SK-N-DZ (cell line): ENCODE measurements at places on chromosomes 12 and 14.

GRCh38 chr14:50762001-50762930 is 68.7 kb downstream of the NIN start:
- no peak for DNase-seq

- no peak for DNase-seq
Observed at GRCh38 chr12:116067892-116068291, 209.6 kb downstream of the MED13L start.

DNA sequence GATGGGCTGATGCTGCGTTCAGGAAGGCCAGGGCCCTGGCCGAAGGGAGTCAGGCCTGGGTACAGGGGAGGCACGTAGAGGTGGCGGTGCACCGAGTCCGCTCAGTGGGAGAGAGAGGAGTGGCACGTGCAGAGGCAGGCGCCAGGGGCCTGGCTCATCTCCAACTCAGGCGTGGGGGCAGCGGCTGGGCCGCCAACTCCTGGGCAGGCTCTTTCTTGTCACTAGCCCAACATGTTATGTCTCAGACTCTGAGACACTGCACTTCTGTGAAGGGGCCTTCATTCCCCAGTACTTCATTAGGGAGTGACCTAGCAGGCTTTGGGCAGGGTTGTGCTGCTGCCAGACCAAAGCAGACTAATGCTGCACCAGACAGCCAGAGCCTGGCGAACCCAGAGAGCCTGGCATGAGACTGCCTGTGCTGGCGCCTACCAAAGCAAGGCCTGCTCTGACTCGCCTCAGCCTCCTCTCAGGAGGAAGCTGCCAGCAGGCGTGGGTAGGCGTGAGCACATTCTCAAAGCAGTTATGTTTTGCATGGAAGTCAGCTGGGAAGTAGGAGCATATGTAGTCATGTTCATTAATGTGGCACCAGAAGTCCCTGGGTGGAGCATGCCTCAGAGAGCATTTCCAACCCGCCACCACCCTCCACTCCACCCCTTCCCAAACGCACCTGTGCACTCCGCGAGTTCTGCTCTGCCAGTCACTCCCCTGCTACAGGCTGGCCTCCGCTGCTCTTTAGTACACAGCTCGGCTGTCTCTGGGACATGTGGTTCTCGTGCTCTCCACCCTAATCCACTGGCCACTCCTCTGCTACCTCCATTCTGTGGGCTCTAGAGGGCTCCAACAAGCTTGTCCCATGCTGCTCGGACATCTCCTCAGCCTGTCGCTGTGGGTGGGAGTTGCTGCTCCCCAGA is 9.7 kb downstream of the CKB start:
- no peak for DNase-seq

- DNase-seq: no peak
Observed at GRCh38 chr12:50572287-50572686, 67.5 kb downstream of the DIP2B start.

DNA sequence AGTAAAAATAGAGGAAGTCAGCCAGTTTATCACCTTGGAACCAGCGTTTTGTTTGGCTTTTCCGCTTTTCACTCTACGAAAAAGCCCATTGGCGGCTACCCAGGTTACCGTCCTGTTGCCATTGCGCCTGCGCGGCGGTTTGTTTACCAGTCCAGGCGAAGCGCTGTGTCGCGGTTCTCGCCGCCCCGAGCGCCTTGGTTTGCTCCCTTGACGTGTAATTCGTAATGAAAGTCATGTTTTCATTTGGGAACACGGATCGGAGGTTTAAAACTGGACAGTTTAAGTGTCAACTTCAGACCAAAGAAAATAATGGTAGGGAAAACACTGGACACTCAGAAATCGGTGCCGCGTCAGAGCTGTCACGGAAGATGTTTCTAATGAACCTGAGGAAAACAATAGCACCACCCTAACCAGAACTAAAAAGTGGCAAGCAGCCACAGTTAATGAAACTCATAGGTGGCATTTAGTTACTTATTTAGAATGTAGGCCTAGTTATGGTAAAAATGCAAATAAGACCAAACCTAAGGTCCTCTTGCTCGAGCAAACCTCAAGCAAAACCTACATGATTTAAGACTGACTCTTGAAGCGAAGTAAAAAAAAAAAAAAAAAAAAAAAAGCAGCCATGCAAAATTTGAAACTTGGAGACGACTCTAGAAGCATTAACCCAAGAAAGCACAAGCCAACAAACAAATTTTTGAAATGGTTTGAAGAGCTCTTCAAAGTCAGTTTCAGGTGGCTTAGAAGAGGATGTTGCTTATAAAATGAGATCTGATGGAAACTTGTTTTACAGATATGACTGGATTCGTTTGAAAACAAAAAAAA is 790 bp upstream of the GPR19 start:
- peak; percentile 88 for DNase-seq

DNA sequence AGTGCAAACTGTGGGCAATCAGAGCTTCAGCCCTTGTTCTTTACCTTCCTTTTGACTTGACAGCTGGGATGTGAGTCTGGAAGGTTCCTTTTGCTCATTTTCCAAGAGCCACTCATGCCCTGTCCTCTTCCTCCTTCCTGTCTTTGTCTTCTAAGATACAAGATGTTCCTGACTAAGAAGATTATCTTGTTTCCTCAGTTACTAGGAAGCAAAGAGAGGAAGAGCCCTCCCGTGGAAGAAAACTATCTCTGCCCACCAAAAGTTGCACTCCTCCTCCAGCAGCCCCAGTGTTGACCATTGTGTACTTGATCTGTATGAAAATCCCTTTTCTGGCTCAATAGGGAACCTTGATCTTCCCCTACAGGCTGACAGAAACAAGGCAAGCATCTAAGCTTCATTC is 138.0 kb downstream of the C12orf75 start:
- DNase-seq: no peak

- DNase-seq: no peak
Observed at GRCh38 chr12:19179986-19180385, 50.5 kb downstream of the PLEKHA5 start.

DNA sequence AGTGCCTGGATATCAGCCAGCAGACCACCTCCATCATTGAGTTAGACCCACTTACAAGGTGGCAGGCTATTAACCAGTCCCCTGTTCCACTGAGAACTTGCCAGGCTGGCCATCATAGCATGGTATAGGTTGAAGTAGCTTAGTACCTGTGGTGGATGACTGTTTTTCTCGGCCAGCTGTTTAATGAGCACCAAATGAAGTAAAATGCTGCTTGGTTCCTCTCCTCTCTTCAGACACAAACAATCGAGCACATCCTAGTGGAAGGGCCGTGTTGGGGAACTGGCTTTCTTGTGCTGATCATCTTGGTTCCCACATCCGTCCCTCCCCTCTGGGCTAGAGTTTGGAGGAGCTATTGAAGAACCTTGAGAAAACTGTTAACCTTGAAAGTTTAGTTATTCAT is 486.2 kb downstream of the RAD51B start:
- no peak for DNase-seq

DNA sequence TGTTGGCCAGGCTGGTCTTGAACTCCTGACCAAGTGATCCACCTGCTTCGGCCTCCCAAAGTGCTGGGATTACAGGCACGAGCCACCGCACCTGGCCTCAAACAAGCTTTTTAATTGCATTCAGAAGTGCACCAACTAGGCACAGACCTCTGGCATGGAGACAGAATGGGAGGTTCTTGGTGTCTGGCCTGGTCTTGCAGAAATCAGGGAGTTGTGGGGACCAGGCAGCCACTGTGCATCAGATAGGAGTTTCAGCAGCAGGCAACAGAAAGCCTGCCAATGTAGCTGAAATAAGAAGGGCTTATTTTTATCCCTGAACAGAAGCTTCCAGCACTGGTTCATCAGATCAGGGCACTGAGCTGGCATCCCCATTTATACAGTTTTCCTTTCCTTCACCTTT is 22.2 kb upstream of the TCL1B start:
- DNase-seq: no peak

GRCh38 chr12:9372202-9372601 is 164.0 kb upstream of the PZP start:
- no peak for DNase-seq

DNA sequence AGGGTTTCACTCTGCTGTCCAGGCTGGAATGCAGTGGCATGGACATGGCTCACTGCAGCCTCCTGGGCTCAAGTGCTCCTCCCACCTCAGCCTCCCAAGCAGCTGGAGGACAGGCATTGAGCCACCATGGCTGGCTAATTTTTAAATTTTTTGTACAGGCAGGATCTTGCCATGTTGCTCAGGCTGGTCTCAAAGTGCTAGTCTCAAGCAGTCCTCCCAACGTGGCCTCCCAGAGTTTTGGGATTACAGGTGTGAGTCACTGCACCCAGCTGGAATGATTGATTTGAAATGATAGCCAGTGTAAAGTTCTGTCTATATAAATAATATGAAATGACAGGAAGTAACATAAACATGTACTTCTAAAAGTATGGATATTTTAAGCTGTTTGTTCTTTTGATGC is 172.7 kb downstream of the FUT8 start:
- no peak for DNase-seq

GRCh38 chr14:95597784-95598211 is 62.9 kb downstream of the GLRX5 start:
- peak; percentile 60 for DNase-seq

DNA sequence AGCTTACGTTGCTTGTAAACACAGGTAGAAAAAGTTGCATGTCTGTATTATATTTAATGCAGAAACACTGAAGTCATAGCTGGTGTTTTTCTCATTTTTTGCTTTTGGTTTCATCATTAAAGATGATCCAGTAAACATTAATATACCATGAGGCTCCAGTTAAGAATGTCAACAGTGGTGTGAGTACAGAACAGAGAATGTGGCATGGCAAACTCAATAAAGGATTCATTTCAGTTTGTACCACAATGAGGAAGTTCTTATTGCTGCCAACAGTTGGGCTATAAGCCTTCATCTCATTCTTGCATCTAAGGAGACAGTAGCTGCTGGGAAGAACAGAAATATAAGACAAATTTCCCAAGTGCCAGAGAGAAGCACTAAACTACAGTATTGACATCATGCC is 72.1 kb upstream of the ST8SIA1 start:
- no peak for DNase-seq

- DNase-seq: no peak
Observed at GRCh38 chr12:71981149-71981548, 42.5 kb downstream of the TPH2 start.

DNA sequence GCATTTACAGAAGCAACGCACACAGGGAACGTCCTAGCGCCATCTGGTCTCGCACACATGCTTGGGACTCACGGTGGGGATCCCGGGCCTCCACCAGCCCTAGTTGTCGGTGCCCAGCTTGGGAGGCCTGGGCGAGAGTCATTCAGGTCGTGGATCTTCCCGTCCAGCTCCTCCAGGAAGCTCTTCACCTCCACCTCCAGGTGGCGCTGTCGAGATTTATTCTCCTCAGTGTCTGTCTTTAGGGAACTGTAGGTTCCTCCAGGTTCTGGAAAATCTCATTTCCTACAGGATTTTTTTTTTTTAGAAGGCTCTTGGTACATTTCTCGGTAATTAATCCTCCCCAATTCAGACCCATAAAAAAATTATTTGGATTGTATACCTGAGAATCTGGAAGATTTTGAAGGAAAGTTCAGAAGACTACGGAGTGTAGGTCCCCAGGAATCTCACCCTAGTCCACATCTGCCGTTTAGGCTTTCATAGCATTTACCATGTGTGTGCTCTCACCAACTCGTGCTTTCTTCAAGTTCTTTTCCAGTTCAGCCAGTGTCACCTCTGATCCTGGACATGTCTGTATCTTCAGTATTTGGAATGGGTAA is 910.0 kb downstream of the TMEM121 start:
- DNase-seq: peak; percentile 28

GRCh38 chr12:23221066-23221465 is 596.1 kb downstream of the ETNK1 start:
- DNase-seq: peak; percentile 40

DNA sequence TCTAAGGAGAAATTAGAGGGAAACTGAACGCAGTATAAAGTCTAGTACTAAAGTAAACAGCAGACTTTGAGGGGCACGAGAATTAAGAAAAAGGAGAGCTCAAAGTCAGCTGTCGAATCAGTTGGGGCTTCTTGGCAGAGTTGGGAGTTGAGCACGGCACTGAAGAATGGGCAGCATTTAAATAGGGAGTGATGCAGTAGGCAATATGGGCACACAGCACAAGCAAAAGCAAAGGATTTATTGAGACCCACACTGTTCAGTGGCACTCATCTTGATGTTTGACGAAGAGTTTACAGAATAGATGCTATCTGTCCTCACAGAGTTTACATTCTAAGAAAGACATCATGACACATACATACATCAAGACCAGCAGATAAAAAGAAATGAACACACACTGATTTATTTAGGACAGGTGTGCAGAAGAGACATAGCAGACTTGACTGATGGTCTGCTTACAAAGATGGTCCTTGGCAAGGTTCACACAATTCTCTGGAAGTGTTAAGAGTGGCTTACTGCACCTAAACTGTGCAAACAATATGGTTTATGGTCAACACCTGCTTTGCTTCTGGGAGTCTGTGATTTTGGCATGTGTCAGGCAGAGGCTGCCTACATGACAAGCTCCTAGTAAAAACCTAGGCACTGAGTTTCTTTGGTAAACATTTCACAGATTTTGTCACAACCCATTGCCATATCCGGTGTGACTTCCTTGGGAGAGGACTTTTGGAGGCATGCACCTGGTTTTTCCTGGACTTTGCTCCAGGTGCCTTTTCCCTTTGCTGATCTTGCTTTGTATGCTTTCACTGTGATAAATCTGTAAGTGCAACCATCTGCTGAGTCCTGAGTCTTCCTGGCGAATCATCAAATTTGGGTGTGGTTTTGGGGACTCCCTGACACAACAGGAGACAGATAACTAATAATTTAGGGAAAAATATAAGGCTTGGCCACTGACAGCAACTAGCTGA is 26.3 kb downstream of the ALKBH1 start:
- DNase-seq: no peak

GRCh38 chr12:81330480-81330879 is 252.6 kb downstream of the ACSS3 start:
- DNase-seq: no peak

DNA sequence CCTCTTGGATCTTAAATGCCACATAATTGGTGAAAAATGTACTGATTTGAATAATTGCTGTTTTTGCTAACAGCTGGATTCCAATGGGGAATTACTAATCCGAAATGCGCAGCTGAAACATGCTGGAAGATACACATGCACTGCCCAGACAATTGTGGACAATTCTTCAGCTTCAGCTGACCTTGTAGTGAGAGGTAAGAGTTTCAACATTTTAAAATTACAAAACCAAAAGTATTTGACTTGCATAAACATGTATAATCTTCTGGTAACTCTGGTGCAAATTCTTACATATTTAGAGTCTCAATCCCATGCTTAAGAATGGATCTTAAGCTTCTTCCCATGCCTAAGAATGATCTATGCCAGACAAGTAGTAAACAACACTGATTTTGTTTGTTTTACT is 229.1 kb upstream of the PDZRN4 start:
- no peak for DNase-seq

- no peak for DNase-seq
Observed at GRCh38 chr14:104091061-104091926, 5.8 kb downstream of the ASPG start.

GRCh38 chr12:114241973-114242434 is 163.9 kb downstream of the TBX5 start:
- peak; percentile 20 for DNase-seq

GRCh38 chr12:54734196-54734950 is 86.2 kb upstream of the DCD start:
- DNase-seq: no peak

- no peak for DNase-seq
Observed at GRCh38 chr12:103955811-103956508, 9.7 kb upstream of the TDG start.
